ENCODE measurements at places on chromosomes 4 and X.

- H3K27me3 ChIP-seq: no peaks in the 10 kb centered on the region
- H3K4me3 ChIP-seq: no peak overlapping the region
- H3K36me3 ChIP-seq: no peaks in the 10 kb centered on the region
- H3K4me1 ChIP-seq: no peaks in the 10 kb centered on the region
- DNase-seq: no peak
Observed at GRCh38 chr4:105509291-105509690, 35.4 kb upstream of the PPA2 start.

DNA sequence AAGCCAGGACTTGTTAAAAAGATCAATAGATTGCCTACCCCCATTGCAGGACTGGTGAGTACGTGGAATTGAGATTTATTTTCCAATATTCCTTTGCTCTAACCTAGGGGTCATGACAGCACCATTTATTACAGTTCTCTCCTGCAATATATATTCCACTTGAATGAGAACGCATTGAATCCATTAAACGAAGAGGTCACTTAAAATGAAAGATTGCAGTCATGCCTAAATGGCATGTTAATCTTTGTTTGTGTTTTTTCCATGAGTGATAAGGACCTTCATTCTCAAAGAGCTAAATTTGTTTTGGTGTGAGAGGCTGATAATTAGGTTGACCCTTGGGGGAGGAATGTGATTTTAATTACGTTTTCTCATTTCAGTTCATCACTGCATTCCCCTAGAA is 13.5 kb upstream of the LIMCH1 start:
- H3K4me1 ChIP-seq: peaks cover 18% of the 10 kb centered on the region
- H3K36me3 ChIP-seq: no peaks in the 10 kb centered on the region
- no peaks in the 10 kb centered on the region for H3K27me3 ChIP-seq
- H3K4me3 ChIP-seq: no peak overlapping the region
- no peak overlapping the region for H3K27ac ChIP-seq

DNA sequence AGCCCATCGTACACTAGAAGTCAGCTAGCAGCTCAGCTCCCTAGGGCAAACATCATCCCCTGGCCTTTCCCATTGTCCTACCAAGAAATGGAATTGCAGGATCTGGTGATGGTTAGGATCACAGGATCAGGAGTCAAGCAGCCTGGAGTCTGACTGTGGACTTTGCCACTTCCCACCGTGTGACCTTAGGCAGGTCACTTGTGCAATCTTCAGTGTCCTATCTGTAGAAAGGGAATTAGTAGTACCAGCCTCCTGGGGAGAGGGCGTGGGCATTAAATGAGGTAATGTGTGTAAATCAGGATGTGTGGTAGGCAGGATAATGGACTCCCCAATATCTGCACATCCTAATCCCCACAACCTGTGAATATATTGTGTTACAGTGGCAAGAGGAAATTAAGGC is 38.6 kb upstream of the APLN start:
- no peaks in the 10 kb centered on the region for H3K36me3 ChIP-seq
- no peak overlapping the region for H3K4me3 ChIP-seq
- no peak overlapping the region for H3K27ac ChIP-seq
- H3K4me1 ChIP-seq: peaks cover 46% of the 10 kb centered on the region
- DNase-seq: no peak

DNA sequence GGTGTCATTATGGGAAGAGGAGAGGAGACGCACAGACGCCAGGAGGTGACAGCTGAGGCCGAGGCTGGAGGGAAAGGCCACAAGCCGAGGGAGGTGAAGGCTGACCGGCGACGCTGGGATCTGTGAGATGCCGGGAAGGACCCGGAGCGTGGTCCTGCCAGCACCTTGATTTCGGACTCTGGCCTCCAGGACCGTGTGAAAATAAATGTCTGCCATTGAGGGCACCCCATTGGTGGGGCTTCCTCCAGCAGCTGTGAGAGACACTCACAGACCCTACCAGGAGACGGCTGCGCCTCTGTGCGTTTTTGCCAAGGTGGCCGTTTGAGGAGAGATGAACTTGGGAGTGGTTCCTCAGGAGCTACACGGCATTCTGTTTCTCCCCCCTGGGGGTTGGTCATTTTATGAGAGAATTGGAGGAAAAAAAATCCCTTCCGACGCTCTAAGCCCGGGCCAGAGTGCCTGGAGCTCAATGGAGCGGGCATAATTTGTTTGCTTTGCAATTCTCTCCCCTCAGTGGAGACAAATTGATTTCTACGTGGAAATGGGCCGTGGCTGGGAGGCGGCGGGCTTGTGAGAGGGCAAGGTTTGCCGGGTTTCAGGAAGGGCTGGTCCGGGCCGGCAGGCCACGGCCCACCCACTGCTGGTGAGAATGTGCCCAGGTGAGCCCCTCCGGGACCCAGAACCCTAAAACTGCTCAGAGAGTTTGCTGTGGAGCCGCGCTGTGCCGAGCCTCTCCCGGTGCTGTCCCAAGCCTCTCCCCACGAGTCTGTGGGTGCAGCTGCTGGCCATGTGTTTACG is 53.9 kb downstream of the CPZ start:
- H3K4me3 ChIP-seq: no peak overlapping the region
- H3K4me1 ChIP-seq: 0 out of 2 replicates have a peak, but pooled peaks cover 3% of the 10 kb centered on the region
- no peaks in the 10 kb centered on the region for H3K27me3 ChIP-seq
- H3K36me3 ChIP-seq: no peaks in the 10 kb centered on the region
- H3K27ac ChIP-seq: no peak overlapping the region

DNA sequence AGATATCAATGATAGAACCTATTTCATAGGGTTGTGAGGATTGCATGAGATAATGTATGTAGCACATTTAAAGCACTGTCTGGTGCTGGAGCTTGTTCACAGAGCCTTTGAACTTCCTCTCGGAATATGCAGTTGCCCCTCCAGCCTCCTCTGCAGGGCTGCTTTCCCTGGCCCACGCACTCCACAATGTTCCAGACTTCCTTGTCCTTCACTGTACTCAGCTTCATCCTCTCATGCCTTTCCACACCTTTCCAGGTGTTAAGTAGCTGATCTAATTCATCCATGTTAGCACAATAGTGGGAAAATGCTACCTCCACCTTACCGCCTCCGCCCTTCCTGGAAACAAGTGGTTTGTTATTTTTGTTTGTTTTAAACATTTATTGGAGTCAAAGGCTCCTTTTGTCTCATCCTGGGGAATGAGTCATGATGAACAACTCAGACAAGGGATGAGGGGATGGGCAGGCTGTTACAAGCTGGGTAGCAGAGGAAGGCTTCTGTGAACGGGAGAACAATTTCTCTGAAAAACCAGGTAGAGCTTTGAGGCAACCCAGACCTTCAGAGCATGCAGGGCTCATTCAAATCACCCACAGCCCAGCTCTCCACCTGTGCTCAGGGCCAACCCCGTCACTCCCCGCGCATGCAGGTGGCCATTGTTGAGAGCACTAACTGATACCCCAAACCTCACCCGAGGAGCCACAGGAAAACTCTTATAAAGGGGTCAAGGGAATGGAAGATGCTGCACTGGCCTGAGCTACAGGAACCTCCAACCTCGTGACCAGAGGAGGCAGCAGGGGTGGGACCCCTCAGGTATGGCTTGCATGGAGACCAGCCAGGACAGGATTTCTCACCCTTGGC is 84.9 kb upstream of the TBL1X start:
- H3K4me3 ChIP-seq: no peak overlapping the region
- H3K27ac ChIP-seq: no peak overlapping the region
- H3K4me1 ChIP-seq: peaks cover 5% of the 10 kb centered on the region
- no peaks in the 10 kb centered on the region for H3K27me3 ChIP-seq
